ENCODE measurements at places on chromosomes 7 and 10. TPM values are rescaled to one million over a fixed set of nuclear protein-coding genes. Genes with fewer than 3 reads are reported as not detected.

Gene ANXA8L1
- 1.1 TPM for total RNA-seq

Gene SMNDC1
- 40.9 TPM for total RNA-seq

Gene TRPV5
- not detected for total RNA-seq

Gene ZNF37A
- 22.1 TPM for total RNA-seq

Gene HOXA10
- total RNA-seq, result not detected

Gene GHRHR
- total RNA-seq, result not detected

Gene STK17A
- total RNA-seq, result 84.9 TPM

Gene HABP2
- total RNA-seq, result not detected

Gene AKR1E2
- total RNA-seq, result 2.5 TPM

Gene VWDE
- 3.4 TPM for total RNA-seq

Gene COL13A1
- total RNA-seq, result not detected

Gene HYAL4
- not detected for total RNA-seq

Gene DMBT1
- not detected for total RNA-seq
